ENCODE measurements at places on chromosomes 2 and 18.

GRCh38 chr2:55330541-55331297 is 61.7 kb upstream of the MTIF2 start:
- no peak for DNase-seq

GRCh38 chr18:55419132-55419946 is 168.7 kb downstream of the TCF4 start:
- DNase-seq, result no peak

DNA sequence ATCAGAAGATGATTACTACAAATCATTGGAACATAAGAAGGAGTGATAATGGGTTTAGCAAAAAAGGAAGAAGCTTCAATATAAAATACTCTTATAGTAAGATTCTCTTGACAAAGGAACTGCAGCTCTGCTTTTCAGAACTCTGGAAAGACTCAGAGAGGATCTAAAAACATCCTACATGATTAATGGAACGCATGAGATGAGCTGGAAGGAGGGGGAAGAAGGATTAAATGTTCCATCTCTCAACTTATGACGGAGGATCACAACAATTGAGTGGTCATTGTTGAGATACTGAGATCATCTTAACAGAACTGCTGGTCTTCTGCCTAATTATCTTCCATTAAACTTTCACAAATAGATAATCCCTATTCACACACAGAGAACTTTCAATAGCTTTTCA is 267.5 kb upstream of the SLC8A1 start:
- DNase-seq, result no peak

GRCh38 chr2:172914341-172915008 is 161.2 kb upstream of the MAP3K20 start:
- no peak for DNase-seq

DNA sequence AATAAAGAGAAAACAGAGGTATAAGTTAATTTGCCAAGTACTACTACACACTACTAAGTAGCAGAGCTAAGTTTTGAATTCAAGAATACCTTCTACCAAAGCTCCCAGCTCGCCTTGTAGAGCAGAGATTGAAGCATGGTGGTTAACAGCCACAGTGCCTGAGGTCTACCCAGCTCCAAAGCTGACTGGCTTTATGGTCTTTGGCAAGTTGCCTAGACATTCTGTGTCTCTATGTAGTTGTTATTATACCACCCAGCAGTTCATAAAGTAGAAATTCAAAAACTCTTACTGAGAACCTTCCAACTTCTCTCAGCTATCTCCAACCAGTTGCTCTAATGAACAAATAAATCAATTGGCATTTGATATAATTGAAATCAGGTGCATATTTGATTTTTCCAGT is 87.8 kb downstream of the PDE11A start:
- DNase-seq, result no peak

DNA sequence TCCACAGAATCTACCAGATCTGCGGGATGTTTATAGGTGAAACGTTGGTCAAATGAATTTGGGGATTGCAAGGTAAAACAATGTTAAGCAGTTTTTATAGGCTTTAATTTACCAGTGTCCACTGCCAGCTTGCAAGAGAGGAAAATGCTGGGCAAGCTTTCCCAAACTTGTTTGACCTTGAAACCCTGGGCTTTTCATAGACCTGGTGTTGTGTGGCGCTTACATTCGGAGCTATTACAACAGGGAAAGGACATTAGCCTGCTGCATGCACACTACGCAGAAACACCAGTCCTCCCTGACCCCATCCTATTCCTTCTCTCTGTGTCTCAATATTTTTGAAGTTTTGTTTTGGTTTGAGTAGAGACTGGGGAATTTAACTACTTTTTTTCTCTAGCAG is 59.6 kb upstream of the AGPS start:
- no peak for DNase-seq

All from activated T-cell treated with anti-CD3 and anti-CD28 coated beads for 1 hour (primary cell).